ENCODE measurements at places on chromosomes 6 and 20. TPM values are rescaled to one million over a fixed set of nuclear protein-coding genes. Genes with fewer than 3 reads are reported as not detected.

Gene POPDC3
- total RNA-seq: not detected

Gene MAFB
- 0.12 TPM for total RNA-seq

Gene SCGN
- not detected for total RNA-seq

Gene SRSF12
- not detected for total RNA-seq

Gene RSPH4A
- 0.37 TPM for total RNA-seq

Gene ZSCAN23
- 1.6 TPM for total RNA-seq

Gene BPI
- total RNA-seq: not detected

Gene MUC22
- total RNA-seq: not detected

Gene CFAP61
- not detected for total RNA-seq

Gene RNF182
- total RNA-seq: not detected
